ENCODE measurements at places on chromosomes 11 and 22.

GRCh38 chr11:126060757-126061171 is 1.9 kb downstream of the CDON start:
- DNase-seq, result no peak

DNA sequence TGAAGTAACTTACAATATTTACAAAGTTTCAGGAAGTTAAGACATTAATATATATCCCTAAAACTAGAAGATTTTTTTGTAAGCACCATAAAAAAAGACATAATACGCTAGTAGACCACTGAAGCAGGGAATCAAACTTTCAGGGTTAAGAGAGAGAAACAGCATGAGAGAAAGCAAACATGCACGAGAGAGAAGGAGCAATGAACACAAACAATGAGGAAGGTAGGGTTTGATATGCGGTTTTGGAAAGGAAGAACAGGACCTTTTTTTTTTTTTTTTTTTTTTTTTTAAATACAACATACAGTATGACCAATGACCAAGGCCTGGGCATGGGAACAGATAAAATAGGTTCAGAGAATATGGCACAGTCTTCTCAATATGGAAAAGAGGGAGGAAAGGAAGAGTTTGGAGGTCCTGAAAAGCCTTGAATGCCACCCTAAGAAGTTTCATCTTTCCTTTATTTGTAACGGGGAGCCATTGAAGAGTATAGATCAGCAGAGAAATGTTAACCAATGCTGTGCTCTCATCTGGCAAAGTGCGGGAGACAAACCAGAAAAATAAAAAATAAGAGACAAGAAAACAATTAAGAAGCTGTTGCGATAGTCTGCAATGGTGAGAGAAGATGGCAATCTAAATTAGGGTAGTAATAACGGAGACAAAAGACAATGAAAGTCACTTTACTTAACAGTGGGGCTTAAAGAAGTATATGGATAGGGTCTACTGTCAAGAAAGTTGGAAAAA is 101.0 kb downstream of the USP35 start:
- DNase-seq, result no peak

GRCh38 chr22:29311464-29312217 is 3.9 kb downstream of the RASL10A start:
- DNase-seq, result no peak

- DNase-seq, result no peak
These were observed 100.7 kb downstream of the CEP164 start for GRCh38 chr11:117428186-117428855.

- DNase-seq, result no peak
These were observed 153.9 kb upstream of the LRRC4C start for GRCh38 chr11:41613326-41613725.

GRCh38 chr22:43861529-43861928 is 784 bp downstream of the SULT4A1 start:
- no peak for DNase-seq

GRCh38 chr11:99630629-99631028 is 609.9 kb downstream of the CNTN5 start:
- no peak for DNase-seq

GRCh38 chr11:48051217-48051830 is 71.0 kb downstream of the PTPRJ start:
- no peak for DNase-seq

- DNase-seq, result no peak
These were observed 716.6 kb downstream of the BRD1 start for GRCh38 chr22:49111085-49111484.

- DNase-seq, result no peak
These were observed 457 bp downstream of the CPSF7 start for GRCh38 chr11:61429346-61429690.

DNA sequence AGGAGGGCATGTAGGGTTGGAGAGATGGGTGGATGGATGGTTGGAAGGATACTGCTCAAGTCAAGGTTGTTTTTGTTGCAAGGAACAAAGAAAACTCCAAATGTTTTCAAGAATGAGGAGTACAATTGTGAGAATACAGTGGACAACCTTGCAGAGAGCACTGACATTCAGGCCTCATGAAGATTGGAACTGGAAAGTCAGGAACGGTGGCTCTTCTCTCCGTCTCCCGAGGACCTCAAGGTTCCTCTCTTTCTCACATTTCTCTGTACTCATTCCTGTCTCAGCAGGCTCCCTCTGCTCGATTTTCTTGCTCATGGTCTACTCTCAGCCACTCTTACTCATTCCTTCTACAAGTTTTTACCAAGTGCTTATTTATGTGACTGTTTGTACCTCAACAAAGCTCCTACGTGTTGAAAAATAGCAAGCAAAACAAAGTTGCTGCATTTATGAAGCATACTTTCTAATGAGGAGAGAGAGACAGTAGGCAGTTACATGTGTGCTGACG is 97.6 kb downstream of the SWAP70 start:
- DNase-seq, result no peak

- DNase-seq, result no peak
These were observed 97.9 kb downstream of the WNT7B start for GRCh38 chr22:45878901-45879551.

DNA sequence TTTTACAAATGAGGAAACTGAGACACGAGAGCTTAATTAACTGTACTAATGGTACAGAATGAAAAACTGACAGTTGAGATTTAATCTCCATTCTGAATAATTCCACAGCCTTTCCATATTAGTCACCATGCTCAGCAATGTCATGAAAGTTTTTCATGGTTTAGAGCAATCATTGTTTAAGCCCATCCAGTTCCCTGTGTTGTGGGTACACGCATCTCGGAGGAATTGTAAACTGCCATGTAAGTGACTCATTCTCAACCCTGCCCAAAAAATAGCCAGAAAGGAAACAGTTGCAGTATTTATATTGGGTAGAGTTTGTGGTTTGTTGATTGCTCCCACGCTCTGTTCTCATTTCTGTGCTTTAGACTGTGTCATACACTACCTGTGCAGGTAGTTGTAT is 1790.8 kb downstream of the LRRC4C start:
- DNase-seq, result no peak

DNA sequence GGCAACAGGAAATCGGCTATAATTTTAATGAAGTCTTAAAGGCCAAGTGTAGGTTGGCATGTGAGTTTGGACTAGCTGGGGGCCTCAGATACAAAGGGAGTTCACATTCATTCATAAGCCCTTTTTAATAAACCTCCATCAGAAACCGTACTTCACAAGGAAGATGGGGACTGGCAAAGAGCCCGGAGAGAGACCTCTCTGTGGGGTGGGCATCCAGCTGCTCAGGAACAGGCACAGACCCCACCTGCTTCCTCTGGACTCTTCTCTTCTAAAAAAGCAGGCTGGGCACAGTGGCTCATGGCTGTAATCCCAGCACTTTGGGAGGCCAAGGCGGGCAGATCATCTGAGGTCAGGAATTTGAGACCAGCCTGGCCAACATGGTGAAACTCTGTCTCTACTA is 3.9 kb upstream of the ARFGAP3 start:
- DNase-seq, result no peak

- DNase-seq, result no peak
These were observed 15.5 kb upstream of the INSC start for GRCh38 chr11:15099267-15099666.

- DNase-seq, result no peak
These were observed 21.2 kb upstream of the PDE3B start for GRCh38 chr11:14622223-14622954.

DNA sequence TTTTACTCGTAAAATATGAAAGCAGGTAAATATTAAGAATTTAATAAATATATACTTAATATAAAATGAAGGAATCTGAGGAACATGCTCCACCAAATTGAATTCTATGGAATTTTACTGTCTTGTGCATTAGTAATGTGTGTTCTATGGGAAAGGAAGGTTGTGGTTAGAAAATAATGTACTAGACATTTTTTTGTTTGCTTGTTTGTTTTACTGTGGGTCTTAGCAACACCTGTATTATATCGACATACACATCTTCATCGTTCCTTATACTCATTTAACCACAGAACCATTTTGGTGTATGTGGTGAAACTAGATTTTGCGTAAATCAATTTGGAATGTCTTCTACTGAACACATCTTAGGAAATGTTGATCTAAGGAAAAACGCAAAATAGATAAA is 114.1 kb upstream of the MTMR2 start:
- no peak for DNase-seq

DNA sequence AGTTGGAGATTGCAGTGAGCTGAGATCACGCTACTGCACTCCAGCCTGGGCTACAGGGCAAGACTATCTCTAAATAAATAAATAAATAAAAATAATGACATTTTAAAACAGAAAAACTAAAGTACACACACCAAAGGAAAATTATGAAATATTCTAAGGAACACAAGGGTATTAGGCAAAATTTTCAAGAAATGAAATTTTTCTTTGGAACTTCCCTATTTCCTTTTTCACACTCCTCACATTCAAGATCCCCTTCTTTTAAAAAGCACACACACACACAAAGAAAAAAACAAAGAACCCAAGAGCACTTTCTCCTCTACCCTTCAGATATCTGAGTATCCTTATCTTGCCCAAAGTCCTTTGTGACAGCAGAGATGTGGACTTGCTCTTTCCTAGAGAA is 92.8 kb downstream of the CCDC73 start:
- DNase-seq, result no peak

DNA sequence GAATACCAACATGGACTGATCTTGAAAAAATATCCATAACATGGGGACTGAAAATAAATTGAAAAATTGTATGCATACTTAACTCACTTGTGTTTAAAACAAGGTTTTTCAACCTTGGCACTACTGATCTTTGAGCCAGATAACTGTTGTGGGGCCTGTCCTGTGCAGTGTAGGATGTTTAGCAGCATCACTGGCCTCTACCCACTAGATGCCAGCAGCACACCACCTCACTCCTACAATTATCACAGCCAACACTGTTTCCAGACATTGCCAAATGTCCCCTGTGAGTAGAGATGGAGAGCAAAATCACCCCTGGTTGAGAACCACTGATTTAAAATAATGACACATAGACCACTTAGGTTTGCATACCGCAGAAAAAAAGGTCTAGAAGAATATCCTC is 45.0 kb upstream of the SLC1A2 start:
- DNase-seq, result peak; percentile 5

- DNase-seq, result no peak
These were observed 495 bp upstream of the KCNK4 start for GRCh38 chr11:64290352-64291261.

DNA sequence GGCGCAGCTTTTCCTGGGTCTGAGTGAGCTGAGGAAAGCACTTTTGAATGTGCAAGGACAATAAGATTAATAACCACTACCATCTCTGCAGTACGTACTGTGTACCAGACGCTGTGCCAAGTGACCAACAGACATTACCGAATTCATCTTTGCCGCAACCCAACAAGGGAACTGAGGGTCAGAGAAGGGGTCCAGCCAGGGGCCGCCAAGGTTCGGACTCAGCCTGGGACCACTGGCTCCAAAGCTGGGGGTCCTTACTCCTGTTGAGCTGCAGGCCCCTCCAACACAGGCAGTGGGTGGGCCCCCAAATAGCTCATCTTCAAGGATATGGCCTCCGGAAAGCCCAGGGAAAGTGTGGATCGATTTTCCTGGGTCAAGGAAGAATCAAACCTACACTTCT is 55.0 kb upstream of the EMID1 start:
- no peak for DNase-seq

GRCh38 chr11:128904656-128905344 is 13.6 kb downstream of the KCNJ5 start:
- DNase-seq, result no peak

- no peak for DNase-seq
These were observed 25.5 kb upstream of the OSBPL5 start for GRCh38 chr11:3190600-3190999.

GRCh38 chr22:38034278-38034882 is 22.8 kb upstream of the PICK1 start:
- peak; percentile 73 for DNase-seq

GRCh38 chr11:15589070-15589626 is 474.4 kb downstream of the INSC start:
- DNase-seq, result no peak

- DNase-seq, result no peak
These were observed 1.3 kb upstream of the BDNF start for GRCh38 chr11:27701355-27702105.

- DNase-seq, result no peak
These were observed 2.7 kb downstream of the P2RY6 start for GRCh38 chr11:73274722-73275380.

DNA sequence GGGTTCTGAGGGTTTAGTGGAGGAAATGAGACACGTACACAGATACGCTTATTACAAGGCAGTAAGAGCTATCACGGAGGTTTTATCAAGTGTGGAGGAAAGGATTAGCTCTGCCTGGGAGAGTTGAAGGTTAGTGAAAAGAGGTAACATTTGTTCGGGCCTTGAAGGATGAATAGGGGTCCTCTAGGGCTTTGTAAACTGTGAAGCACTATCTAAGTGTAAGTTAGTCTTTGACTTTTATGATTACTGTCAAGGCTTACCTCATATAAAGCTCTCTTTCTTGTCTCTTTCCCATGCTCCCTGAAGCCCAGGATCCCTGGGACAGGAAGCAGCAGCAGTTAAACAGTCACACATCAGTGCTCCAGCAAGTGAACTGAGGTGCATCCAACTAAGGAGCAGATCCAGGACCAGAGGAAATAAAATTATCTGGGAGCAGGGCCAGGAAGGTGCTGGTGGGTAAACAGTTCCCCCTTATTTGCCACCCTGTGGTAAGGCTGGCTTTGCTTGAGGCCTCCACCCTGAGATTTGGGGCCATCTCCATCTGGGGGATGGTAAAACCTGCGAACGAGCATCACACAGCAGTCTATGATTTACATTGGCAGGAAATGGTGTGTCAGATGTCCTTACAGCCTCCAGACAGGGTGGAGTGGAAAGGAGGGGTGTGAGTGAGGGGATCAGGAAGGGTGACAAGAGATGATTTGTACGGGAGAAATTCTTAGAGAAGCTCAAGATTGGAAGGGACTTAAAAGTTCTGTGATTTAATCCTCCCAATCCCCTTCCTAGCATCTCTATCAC is 27.2 kb downstream of the GVQW3 start:
- DNase-seq, result no peak

GRCh38 chr22:38953091-38953490 is 4.3 kb upstream of the APOBEC3A start:
- no peak for DNase-seq

- DNase-seq, result no peak
These were observed 866 bp downstream of the EXPH5 start for GRCh38 chr11:108592591-108593213.

DNA sequence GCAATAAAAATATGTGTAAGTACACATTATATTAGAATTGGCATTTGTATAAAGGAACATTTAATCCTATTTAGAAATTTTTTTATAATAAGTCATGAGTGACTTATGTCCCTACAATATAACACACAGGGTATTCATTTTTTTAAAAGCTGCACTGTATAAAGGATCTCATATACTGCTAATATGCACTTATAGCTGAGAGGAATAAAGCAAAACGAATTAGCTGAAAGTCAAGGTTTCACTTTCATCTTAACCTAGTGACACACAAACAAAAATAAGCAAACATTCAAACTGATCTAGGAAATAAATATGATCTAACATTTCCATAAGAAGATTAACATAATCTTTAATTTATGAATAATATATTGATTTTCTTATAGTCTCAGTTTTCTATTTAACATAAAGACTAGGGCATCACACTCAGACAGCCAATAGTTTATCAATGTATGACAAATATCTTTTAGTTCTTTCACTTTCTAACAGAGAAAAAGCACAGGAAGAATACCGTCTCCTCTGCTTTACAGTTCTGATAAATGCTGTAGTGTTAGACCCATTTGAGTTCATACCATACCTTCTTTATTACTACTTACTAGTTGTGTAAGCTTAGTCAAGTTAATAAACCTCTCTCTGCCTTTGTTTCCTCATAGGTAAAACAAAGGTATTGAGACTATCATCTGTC is 42.9 kb downstream of the DCDC1 start:
- DNase-seq, result no peak

Measured in substantia nigra (tissue), 51 donors.